ENCODE measurements at places on chromosomes 7 and 10. TPM values are rescaled to one million over a fixed set of nuclear protein-coding genes. Genes with fewer than 3 reads are reported as not detected.

The OR6B1 gene
- total RNA-seq, result not detected

The NPC1L1 gene
- under 0.01 TPM for total RNA-seq

The GNGT1 gene
- total RNA-seq, result not detected

The PLEKHS1 gene
- not detected for total RNA-seq

The ZNF398 gene
- total RNA-seq, result 9.6 TPM

The ACSM6 gene
- not detected for total RNA-seq

The CTNNA3 gene
- total RNA-seq, result under 0.01 TPM

The CALML5 gene
- total RNA-seq, result not detected

The ATOH7 gene
- total RNA-seq, result 0.28 TPM

The OTUD1 gene
- 3.6 TPM for total RNA-seq

The ASZ1 gene
- total RNA-seq, result not detected

The NRCAM gene
- 2.3 TPM for total RNA-seq

The TACR2 gene
- 0.19 TPM for total RNA-seq

The RARRES2 gene
- 1.3 TPM for total RNA-seq

The PTPRN2 gene
- 1.7 TPM for total RNA-seq

The FOXI2 gene
- total RNA-seq, result not detected

The GHRHR gene
- total RNA-seq, result not detected

The CRYGN gene
- total RNA-seq, result 0.56 TPM

The LRMDA gene
- 0.38 TPM for total RNA-seq

The TAS2R3 gene
- total RNA-seq, result 0.38 TPM

Measured in regular cardiac myocyte (primary cell).